ENCODE measurements at places on chromosomes 5 and 9. TPM values are rescaled to one million over a fixed set of nuclear protein-coding genes. Genes with fewer than 3 reads are reported as not detected.

DNA sequence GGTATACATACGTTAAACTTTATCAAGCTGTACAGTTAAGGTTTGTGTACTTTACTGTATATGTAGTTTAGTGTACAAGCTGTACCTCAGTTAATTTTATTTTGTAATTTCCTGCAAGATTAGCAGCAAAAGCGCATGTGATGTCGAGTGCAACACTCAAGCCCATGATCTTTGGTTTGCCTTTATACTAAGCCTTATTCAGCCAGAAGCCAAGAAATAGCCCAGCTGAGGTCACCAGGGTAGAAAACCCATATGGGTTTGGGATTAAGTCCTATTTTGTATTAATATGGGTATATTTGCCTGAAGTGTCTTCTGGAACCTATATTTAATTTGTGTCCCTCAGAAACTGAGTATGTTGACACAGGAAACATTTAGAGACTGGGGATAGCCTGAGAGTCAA is 59.3 kb downstream of the ZFAND5 start:
- no peaks in the 10 kb centered on the region for H3K27me3 ChIP-seq
- DNase-seq, result no peak
- H3K4me3 ChIP-seq, result peak overlapping the region; percentile 26

DNA sequence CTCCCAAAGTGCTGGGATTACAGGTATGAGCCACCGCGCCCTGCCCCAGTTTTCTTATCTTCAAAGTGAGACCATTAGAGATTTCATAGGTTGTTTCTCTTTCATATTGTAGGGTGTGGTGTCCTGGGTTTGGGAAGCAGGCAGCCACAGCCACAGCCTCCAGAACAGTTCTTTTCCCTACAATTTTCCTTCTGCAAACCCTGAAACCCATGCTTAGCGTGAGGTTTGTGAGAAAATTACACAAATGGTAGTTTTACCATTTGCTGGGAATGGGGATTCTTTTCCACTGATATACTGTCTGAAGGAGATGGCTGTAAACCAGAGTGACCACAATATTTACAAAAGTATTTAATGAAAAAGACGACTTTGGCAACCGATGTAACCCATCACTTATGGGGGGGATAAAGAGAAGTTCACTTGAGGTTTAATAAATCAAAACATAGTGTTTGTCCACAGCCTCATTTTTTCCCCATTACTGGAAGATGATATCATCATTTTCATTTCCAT is 26.7 kb upstream of the ECM2 start:
- no peak overlapping the region for H3K27ac ChIP-seq
- H3K4me3 ChIP-seq, result no peak overlapping the region
- DNase-seq, result no peak
- no peaks in the 10 kb centered on the region for H3K27me3 ChIP-seq
- H3K4me1 ChIP-seq, result peaks cover 5% of the 10 kb centered on the region

DNA sequence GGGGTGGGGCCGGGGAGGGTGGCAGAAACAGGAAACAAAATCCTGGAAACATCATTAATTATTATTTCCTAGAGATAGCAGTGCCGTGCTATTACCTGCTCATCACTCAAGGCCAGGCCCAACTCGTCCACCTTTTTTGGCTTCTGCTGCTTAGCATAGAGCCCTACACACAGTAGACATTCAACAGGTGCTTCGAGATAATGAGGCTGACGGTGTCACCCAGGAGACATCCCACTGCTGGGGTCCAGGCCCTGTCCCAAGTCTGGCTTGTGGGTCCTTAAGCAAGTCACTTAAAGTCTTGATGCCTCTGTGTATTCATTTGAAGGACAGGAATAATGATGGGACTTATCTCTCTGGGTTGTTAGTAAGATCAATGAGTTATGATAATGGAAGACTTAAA is 506.6 kb downstream of the BNC2 start:
- H3K27ac ChIP-seq, result no peak overlapping the region
- no peaks in the 10 kb centered on the region for H3K27me3 ChIP-seq
- no peak overlapping the region for H3K4me3 ChIP-seq
- no peaks in the 10 kb centered on the region for H3K36me3 ChIP-seq
- no peak for DNase-seq
- H3K4me1 ChIP-seq, result no peaks in the 10 kb centered on the region

DNA sequence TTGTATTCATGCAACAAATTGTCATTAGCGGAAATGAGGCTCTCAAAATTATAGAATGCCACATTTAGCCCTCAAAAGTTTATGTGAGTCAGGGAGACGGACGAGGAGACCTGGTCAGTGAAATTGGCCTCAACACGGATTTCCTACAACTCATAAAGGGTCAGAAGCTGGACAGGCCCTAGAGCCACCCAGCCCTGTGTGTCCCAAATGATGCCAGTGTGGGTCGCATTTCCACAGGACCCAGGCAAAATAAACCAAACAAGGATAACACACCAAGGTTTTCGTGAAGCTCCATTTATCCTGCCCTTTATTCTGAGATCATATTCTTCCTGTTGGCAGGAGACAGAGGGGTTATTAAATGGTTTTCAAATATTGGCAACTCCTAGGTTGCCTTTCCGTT is 72.0 kb upstream of the COL5A1 start:
- no peaks in the 10 kb centered on the region for H3K27me3 ChIP-seq
- no peaks in the 10 kb centered on the region for H3K4me1 ChIP-seq
- no peak for DNase-seq

DNA sequence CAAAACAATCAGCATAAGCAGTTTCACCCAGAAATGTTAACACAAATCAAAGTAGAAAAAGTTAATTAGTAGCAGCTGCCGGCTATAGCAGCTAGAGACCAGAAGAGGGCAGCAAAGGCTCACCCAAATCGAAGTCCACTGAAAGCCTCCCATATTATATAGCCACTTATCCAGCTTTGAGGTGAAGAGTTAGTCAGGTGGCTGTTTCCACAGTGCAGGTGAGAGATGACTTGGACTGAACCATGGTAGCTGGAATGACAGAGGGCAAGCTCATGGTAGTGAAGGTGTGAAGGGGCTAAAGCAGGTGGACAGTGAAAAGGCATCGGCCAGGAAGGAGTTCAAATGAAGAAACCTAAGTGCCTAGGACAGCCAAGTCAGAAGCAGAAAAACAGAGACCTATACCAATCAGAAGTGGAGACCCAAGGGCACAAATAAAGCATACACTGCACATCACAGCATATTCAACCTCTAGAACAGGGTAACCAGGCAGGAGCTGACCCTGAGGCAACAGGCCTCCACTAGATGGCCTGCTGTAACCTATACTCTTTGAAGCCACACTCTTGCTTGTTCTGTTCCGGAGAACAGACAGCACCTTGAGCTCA is 7.2 kb upstream of the RNF38 start:
- no peaks in the 10 kb centered on the region for H3K27me3 ChIP-seq
- H3K36me3 ChIP-seq, result no peaks in the 10 kb centered on the region
- peak; percentile 62 for DNase-seq
- H3K27ac ChIP-seq, result no peak overlapping the region
- peaks cover 1% of the 10 kb centered on the region for H3K4me1 ChIP-seq

DNA sequence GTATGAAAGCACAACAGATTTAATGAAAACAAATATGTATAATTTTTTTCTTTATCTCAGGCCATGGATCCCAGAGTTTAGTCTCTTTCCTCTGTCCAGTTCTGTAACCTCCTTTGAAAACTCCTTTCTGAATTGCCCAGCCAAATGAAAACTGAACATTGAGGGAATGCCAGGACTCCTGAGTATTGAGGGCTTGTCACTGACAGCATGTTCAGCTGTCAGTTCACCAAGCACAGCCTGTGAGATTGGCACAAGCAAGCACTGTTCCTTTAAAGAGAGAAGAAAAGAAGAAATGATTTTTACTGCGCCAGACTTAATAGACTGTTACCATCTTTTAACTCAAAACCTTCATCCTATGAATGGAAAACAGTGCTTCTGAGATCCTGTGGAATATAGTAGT is 27.3 kb downstream of the TTC1 start:
- peaks cover under 1% of the 10 kb centered on the region for H3K4me1 ChIP-seq
- no peak for DNase-seq
- no peaks in the 10 kb centered on the region for H3K36me3 ChIP-seq
- no peaks in the 10 kb centered on the region for H3K27me3 ChIP-seq
- no peak overlapping the region for H3K27ac ChIP-seq
- no peak overlapping the region for H3K4me3 ChIP-seq

RETREG1 gene
- 2.0 TPM for total RNA-seq

FSD1L gene
- total RNA-seq, result 5.3 TPM

FBP2 gene
- not detected for total RNA-seq

PLPP6 gene
- total RNA-seq, result 5.2 TPM

MYMK gene
- total RNA-seq, result not detected

All from ovary (tissue), 10 donors.